ENCODE measurements at places on chromosomes 12 and 14.

GRCh38 chr12:75438059-75438754 lies 42.3 kb upstream of the GLIPR1 start:
- DNase-seq = no peak

- DNase-seq = no peak
These were observed 81.0 kb downstream of the CCDC92 start for GRCh38 chr12:123891516-123892179.

- DNase-seq = no peak
These were observed 40.5 kb upstream of the CRADD start for GRCh38 chr12:93636708-93637107.

- no peak for DNase-seq
These were observed 191.3 kb downstream of the ANO6 start for GRCh38 chr12:45406988-45407850.

- no peak for DNase-seq
These were observed 409.0 kb downstream of the DAD1 start for GRCh38 chr14:22180045-22180444.

Measured in sciatic nerve (tissue), 2 donors.